ENCODE measurements at places on chromosomes 11 and 22.

- no peak for DNase-seq
These were observed 26.5 kb downstream of the RBFOX2 start for GRCh38 chr22:36002084-36002483.

GRCh38 chr11:12857572-12857971 is 151.5 kb upstream of the RASSF10 start:
- no peak for DNase-seq

- DNase-seq = no peak
These were observed 1.4 kb upstream of the RCE1 start for GRCh38 chr11:66841861-66842260.

- no peak for DNase-seq
These were observed 5.2 kb downstream of the TEAD1 start for GRCh38 chr11:12679471-12679870.

DNA sequence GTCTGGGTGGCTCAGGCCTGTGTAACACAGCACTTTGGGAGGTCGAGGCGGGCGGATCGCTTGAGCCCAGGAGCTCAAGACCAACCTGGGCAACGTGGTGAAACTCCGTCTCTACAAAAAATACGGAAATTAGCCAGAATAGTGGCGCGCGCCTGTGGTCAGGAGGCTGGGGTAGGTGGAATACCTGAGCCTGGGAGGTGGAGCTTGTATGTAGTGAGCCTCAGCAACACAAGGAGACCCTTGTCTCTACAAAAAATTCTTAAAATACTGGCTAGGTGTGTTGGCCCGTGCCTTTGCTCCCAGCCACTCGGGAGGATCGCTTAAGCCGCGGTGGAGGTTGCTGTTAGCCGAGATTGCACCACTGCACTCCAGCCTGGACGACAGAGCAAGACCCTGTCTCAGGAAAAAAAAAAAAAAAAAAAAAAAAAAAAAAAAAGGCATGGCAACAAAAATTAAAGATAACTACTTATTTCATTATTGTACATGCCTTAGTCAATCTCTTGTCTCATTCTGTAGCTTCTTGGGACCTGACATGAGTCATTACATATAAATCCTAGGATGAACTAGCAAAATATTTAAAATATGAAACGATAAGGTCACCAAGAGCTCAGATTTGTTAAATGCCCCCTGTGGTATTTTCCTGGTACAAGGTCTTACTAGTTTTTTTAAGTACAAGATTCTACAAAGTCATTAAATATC is 1.1 kb downstream of the TAF1D start:
- DNase-seq = peak; percentile 7

DNA sequence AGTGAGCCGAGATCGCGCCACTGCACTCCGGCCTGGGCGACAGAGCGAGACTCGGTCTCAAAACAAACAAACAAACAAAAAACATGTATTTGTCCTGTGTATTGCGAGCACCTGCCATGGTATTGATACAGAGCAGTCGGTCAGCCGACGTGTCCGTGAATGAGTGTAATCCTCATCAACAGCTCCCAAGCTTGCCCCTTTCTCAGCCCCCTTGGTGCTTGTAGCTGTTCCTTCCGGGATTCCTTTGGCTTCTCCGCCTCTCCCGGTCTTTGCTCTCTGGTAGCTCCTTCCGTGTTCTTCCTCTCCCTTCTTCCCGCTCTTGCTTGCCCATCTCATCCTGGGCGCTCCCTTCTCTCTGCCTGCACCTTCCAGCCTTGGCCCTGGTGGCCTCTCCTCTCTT is 10.9 kb downstream of the ZNF74 start:
- no peak for DNase-seq

DNA sequence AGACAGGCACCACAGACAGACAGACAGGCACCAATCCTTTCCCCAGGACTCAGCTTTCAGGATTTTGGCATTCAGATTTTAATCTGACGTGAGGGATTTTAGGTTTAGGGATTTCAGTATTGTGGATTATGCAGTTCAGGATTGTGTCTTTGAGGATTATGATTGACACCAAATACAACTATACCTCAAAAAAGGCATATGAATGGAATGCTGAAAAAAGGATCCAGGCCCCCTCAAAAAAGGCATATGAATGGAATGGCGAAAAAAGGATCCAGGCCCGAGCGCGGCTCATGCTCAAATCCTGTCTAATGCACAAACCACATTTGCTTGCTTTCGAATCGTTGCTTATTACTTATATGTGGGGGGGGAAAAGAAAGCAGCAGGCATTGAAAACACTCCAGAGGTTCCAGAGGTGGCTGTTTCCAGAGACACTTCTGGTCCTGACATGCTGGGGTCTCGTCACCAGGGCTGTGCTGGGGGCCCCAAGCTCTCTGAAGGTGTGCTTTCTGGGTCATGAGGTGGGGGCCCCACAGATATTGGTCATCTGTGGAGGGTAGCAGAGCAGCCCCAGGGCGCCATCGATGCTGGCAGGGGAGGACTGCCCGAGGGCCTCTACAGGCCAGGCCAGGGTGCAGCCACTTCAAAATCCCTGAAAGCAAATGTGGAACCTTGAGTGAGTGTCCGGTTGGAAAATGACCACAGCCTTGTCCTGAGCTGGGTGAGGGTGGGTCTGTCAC is 16.8 kb upstream of the OSBPL5 start:
- DNase-seq = no peak

DNA sequence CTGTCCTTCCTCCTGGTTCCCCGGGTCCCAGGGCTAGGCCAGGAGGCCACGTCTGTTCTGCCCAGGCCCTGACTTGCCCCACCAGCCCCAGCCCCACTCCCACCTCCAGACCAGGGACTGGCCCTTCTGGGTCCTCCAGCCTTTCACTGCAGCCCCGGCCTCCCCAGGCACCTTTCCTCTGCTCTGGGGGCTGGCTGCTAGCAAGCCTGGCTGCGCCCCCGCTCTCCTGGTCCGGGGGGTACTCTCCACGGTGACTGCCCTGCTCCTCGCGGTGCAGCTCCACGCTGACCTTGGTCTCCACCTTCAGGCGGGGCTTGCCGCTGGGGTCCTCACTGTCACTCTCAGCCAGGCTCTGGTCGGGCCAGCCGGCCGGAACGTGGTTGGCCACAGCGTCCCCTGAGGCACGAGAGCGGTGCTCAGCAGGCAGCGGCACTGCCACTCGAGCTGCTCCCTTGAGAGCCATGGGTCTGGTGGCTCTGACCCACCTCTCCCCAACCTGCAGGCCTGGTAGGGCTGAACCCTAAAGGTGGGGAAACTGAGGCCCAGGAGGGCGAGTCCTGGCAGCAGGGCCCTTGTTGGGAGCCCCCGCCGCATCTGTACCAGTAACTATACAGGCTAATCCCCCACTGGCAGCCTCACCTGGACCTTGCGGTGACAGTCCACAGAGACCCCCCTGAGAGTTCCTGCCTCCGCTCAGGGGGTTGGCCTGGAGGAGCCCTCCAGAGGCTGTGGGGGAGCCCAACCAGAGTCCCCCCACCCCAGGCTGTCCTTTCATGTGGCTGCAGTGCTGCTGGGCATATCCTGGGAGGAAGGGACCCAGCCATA is 29.0 kb downstream of the TRMU start:
- no peak for DNase-seq

DNA sequence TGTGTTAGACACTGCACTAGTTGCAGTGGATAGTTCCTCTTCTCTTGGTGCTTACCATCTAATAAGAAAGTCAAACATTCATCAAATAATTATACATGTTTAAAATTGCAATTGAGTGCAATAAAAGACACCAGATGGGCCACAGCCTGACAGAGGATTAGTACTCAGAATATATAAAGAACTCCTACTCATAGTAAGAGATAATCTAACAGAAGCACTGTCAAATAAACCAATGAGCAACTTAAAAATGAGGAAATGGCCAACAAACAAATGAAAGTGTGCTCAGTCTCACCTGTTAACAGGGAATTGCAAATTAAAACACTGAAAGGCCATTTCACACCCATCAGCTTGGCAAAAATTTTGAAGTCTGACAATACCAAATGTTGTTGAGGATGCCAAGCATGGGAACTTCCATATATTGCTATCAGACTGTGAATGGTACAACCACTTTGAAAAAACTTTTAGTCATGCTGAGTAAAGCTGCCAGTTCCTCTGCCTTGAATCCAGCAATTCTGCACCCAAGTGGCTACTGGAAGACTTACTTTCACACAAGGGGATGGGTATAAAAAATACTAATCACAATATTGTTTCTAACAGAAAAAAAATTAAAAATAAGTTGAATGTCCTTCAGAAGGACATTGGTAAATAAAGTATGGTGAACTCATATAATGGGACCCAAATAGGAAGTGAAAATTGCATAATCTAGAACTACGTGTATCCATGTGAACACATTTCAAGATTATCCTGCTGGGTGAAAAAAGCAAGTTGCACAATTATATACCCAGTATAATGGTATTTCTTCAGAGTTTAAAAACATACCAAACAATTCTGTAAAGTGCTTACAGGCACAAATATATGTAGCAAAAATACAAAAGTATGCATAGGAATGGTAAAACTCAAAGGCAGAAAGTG is 41.4 kb upstream of the CREB3L1 start:
- DNase-seq = no peak

DNA sequence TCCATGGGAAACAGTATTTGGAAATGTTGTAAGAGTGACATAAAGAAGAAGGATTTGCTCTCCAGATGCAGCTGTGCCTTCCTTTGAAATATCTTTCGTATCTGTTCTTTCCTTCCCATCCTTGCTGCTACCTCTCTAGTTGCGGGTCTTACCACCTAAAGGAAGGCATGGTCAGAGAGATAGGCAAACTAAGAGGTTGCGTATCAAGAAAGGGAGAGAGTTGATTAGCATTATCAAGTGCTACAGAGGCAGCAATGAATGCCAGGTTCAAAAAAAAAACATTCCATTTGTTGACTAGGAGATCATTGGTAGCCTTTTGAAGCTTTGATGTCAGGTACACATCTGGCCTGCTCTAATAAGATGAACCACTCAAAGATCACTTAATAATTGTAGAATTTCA is 4.6 kb downstream of the GTPBP1 start:
- DNase-seq = no peak

DNA sequence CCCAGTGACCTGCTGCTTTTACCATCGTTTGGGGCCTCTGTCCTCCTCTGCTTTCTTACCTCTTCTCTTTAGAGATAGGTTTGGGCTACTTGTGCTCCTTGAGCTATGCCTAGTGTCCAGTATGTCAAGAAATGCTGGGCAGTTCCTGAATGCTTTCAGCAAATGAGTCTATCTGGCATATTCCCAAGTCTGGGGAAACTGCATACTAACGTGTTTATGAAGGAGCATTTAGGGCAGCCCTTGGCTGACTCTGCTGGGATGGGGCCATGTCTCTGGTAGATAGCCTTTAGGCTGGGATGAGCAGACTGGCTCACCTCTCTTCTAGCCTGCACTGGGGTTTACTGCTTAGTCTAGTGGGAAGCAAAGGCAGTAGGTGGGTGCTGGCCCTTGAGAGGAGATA is 43.7 kb upstream of the SUSD2 start:
- no peak for DNase-seq

DNA sequence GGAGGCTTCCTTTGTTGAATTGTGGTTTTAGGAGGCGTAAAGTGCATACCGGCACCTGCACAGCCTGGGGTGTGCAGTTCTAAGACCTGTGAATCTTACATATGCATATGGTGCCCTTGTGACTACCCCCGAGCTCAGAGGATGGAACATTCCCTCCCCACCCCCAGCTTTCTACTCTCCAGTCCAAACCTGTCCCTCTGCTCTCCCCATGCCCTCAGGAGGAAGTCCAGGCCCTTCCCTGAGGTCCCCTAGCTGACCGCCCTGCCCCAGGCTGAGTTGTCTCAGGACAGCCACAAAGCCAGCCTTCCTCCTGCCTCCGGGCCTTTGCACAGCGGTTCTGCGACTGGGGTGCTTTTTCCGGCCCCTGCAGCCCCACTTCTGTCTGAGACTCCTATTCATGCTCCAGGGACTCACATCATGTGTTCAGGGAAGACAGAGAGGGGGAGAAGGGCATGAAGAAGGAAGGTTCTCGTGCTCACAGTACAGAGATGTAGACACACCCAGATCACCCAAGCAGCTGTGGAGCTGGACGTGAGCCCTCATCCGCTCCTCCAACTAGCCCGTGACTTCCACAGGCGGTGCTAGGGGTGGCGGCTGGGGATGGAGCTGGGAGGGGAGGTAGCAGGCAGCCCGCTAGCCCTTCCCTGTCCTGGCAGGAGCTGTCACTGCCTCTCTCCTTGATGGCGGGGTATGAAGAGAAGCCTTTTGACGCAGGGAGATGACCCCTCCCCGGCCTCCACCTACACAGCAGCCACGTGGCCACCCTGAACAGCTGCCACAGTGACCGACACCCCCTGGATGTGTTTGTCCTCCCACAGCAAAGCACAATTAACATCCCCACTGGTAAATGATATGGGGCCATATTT is 50.8 kb downstream of the FLRT1 start:
- no peak for DNase-seq

DNA sequence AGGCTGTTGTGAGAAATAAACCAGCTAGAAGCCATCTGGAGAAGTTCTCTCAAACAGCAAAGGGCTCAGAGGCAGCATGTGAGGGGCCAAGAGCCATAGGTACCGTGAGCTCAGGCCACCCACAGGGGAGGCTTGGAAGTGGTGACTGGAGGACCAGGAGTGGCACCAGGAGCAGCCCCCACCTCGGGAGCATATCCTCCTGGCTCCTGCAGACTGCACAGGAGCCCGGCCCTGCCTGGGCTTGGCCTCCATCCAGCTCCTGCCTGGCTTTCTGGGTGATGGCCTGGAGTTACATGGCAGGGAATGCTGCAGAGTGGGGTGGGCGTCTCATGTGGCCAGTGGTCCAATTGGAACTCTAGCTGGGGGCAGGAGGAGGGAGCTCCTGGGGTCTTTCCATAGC is 4.2 kb upstream of the MPPED1 start:
- DNase-seq = no peak

GRCh38 chr11:75554258-75555022 is 7.6 kb upstream of the SERPINH1 start:
- no peak for DNase-seq

DNA sequence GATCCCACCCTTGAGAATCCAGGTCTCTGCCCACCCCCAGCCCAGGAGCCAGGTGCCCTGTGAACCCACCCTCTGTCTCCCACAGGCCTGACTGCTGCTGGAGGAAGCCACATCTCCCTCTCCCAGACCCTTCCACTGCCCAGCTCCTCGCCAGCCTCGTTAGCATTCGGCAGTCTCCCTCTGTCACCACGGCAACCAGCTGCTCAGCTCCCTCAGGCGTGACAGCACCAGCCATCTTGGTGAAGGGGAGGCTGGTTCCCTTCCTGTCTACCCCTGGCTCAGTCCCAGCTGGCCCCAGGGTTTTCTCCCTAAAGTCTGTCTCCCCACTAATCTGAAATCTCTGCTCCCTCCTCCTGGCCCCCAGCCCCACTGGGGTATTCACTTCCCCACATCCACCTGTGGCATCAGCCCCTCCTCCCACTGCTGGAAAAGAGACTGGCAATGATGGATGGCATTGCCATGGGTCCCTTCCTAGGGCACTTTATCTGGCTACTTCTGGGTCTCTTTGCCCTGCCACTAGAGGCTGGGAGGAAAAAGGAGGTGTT is 28.1 kb downstream of the NRXN2 start:
- no peak for DNase-seq

GRCh38 chr11:134045799-134046635 is 22.9 kb upstream of the JAM3 start:
- DNase-seq = no peak

Data from stimulated activated CD8-positive, alpha-beta memory T cell treated with anti-CD3 and anti-CD28 coated beads, Interleukin-12 subunit alpha, Interleukin-12 subunit beta, amount 100 ng/mL, for 4 hours (primary cell).